ENCODE measurements at places on chromosomes 16 and 17. TPM values are rescaled to one million over a fixed set of nuclear protein-coding genes. Genes with fewer than 3 reads are reported as not detected.

Gene MYH3
- total RNA-seq, result 1.6 TPM

DNA sequence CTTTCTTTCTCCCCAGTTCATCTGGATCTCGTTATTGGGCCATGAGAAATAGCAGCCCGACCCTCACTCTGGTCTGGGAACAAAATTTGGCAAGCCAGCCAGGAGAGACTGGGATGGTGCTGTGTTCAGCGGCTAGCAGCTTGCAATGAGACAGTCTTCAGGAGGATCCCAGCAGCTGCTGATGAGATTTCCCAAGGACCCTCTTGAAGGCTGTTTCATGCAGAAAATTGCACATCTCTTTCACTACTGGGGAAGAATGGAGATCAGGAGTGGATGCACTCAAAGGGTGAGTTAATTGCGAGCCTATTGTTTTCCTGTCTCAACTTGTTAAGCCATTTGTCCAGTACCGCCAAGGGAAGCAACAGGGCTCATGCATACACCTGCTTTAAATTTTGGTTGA, 5.5 kb upstream of the COIL start:
- DNase-seq, result no peak

GRCh38 chr17:8520981-8521380, 85.3 kb downstream of the NDEL1 start:
- no peak for DNase-seq

Gene SLFN11
- total RNA-seq, result not detected

GRCh38 chr16:56860226-56861020, 4.6 kb upstream of the SLC12A3 start:
- peak; percentile 67 for DNase-seq

DNA sequence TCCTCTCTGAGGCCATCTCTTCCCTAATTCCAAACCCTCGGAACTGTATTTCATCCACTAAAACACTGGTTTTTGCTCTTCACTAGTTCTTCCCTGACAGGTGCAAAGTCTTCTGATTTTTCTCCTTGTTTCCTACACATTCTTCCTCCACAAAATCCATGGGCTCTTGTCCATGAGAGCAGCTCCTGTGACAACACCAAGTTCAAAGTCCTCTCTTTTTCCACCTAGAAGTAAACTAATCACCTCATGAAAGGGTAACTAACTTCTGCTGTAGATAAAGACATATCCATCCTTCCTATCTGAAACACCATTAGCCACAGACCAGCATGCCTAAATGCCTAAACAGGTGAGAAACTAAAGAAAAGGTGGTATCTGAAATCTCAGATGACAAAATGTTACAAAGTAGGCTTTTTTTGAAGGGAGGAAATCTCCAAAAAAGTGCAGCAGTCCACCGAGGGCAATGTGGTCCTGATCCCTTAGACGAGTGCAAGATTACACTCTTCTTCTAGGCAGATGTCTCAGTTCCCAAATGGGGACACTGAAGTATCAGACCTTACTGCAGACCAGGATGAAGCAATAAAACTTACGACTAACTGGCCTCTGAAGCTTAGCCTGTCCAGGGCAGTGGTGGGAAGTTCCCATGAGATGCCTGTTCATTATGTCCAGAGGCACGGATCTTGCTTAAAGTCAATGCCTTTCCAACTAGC, 2.8 kb downstream of the PIP4K2B start:
- no peak for DNase-seq

DNA sequence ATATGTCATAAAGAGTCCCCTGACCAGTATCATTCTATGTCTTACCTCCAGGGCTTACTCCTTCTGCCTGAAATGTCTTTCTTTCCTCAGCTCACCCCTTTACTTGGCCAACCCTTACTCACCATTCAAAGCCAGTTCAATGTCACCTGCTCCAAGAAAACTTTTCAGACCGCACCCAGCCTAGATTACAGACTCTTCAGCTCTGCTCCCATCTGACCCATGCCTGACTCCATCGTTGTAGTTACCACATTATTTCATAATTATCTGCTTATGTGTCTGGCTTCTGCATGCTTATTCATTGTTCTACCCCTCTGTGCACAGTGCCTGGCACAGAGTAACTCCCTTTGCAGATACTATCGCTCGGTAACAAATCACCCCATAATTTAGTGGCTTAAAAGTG, 62.5 kb upstream of the TOB1 start:
- no peak for DNase-seq

GRCh38 chr17:81045590-81046095, 10.7 kb downstream of the BAIAP2 start:
- DNase-seq, result no peak

Gene TBC1D26
- total RNA-seq, result not detected

GRCh38 chr16:27706866-27707685, 157.1 kb downstream of the KATNIP start:
- no peak for DNase-seq

GRCh38 chr17:16435925-16436886, 20.8 kb downstream of the TRPV2 start:
- DNase-seq, result no peak

Gene CASKIN1
- total RNA-seq, result 1.4 TPM

DNA sequence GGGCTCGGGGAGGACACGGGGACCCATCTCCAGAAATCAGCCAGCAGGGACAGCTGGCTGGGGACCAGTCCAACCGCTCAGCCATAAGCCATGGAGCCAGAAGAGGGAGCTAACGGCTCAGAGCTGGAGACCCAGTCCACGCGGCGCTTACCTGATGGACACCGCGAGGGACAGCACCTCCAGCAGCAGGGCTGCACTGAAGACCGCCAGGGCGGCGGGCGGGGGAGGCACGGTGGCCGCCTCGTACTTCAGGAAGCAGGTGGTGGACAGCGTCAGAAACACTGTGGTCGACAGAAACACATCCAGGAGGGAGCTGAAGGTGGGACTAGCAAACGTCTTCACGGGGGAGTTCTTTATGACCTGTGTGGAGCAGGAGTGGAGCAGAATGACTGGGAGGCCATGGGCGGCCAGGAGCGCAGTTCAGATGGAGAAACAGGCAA, 102.6 kb upstream of the CREBBP start:
- DNase-seq, result peak; percentile 25

DNA sequence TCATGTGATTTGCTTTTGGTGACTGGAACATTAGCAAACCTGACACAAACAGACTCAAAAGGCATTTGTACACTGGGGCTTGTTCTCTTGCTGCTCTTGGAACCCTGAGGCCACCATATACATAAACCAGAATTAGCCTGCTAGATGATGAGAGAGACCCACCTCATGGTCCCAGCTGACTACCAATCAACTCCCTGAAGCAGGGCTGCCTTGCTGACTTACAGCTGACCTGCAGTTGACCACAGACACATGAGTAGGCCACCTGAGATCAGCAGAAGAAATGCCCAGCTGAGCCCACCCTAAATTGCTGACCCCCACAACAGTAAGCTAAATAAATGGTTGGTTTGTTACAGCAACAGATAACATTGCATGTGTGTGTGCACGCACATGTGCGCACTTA, 28.7 kb downstream of the BRIP1 start:
- no peak for DNase-seq

DNA sequence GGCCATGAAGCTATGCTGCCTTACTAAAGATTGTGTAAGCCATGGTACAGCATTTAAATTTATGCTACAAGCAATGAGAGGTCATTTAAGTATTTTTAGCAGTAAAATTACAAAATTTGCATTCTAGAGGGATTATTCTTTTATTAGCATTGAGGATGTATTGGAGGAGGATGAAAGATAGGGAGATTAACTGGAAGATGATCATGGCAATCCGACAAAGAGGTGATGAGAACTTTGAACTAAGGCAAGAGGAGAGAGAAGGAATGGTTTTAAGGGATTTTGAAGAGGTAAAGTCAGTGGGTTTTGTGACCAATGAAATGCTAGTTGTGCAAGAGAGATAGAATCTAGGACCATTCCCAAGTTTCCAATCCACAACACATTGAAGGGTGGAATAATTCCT, 129.9 kb downstream of the SNX11 start:
- no peak for DNase-seq

DNA sequence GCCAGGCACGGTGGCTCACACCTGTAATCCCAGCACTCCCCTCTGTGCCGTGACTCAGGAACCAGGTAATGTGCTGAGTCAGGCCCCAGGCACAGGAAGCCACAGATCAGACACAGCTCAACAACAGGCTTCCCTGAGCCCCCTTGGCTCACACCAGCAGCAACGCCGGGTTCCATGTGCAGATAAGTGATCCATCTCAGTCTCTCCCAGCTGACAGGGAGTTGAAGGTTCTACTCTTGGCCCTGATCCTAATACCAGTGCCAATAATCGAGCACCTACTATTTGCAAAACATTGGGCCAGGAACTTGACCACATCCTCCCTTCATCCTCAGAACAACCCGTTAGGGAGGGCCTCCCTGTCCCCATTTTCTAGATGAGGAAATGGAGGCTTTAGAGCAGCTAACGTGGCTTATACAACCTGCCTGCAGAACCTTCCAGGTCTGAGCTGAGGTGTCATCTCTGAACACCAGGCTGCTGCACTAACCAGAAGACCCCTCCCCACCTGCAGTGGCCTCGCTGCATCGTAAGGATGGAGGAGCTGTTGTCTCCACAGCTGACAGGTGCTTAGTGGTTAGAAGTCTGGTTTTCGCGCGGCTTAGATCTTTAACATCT, 64.8 kb upstream of the AMZ2 start:
- DNase-seq, result peak; percentile 38

Gene CCDC200
- total RNA-seq, result not detected

GRCh38 chr16:8753416-8754054, 43.9 kb downstream of the TMEM186 start:
- no peak for DNase-seq

GRCh38 chr17:3968886-3969524, 4.8 kb upstream of the ATP2A3 start:
- DNase-seq, result no peak

- no peak for DNase-seq
These were observed 81.4 kb downstream of the XYLT1 start for GRCh38 chr16:17389384-17389783.

Gene TANGO6
- 15.3 TPM for total RNA-seq

DNA sequence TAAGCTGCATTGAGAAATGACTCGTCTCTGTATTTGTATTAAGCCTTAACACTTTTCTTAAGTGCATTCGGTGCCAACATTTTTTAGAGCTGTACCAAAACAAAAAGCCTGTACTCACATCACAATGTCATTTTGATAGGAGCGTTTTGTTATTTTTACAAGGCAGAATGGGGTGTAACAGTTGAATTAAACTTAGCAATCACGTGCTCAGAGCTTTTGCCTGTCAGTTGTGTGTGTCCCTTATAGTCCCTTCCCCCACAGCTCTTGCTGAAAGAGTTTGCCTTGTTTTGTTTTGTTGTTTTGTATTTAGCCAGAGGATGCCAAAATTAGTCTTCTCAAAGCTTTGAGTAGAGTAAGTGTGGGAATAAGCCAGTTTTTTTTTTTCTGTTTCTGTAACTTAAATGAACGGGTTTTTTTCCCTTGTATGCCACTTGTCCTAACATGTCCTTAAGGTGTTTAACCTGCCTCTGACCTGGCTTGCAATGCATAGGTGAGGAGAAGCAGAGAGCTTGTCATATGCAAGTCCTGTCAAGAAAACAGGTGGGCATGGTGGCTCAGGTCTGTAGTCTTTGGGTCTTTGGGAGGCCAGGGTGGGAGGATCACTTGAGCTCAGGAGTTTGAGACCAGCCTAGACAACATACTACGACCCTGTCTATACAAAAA, 4.6 kb upstream of the MAPK8IP3 start:
- DNase-seq, result no peak

- peak; percentile 95 for DNase-seq
These were observed 47.1 kb downstream of the VMP1 start for GRCh38 chr17:59754552-59754951.

DNA sequence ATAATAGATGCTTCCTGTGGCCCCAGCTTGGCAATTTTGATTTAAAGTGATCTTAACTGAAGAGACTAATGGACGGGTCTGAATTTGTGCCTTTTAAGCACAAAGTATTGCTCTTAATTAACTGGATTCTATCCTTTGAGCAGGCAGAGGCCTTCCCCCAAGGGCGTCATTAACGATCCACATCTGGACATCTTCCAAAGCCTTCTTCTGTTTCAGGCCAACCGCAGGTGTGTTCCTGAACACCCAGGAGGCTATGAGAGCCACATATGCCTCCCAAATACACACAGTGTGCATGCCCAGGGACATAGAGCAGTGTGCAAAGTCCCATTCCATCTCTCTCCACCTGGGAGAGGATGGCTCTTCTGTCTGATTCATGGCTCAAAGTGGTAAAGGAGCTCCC, 42.3 kb downstream of the MAPT start:
- DNase-seq, result no peak

GRCh38 chr17:7711051-7711755, 6.2 kb downstream of the EFNB3 start:
- DNase-seq, result no peak

DNA sequence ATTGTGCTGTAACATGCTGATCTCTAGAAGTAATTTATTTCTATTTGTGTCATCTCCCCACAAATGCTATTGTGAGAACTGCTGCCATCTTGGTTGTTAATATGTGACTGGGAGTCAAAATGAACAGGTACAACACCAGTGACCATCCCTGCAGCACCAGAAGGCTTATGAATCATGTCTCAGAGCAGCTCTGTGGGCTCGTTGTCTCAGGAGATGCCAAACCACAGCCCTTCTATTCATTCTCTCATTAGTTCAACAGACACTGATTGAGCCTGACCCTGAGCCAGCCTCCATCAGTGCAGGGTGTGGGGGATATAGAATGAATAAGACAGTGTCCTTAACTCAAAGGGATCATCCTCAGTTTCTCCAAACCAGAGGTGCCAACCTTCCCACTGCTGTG, 92.5 kb downstream of the UTP18 start:
- DNase-seq, result no peak

DNA sequence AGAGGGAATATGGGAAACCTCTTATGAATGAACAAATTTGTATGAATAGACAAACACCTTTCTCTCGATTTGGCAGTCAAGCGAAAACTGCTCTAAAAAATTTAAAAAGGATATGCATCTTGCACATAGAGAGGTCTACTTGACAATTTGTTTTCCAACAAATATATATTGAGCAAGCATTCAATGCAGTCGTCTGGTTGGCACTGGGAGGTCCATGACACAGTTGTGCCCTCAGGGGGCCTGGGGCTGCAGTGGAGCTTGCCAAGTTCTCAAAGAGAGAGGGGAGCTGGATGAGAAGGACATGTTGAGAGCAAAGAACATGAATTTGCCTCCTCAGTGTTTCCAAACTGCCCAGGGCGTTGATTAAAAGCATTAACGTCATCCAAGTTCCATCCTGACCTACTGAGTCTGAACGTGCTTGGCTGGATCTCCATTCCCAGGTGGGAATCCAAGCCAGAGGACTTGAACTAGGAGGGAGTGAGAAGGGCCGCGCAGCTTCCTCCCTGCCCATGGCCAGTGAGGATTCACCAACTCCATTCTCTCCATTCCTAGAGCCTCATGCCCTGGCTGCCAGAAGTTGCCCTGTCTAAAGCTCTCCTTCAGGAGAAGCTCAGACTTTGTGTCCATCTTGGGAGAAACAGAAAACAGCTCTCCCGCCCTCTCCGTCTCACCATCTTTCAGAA, 24.5 kb downstream of the TBX2 start:
- no peak for DNase-seq

Gene DUS2
- 25.9 TPM for total RNA-seq

DNA sequence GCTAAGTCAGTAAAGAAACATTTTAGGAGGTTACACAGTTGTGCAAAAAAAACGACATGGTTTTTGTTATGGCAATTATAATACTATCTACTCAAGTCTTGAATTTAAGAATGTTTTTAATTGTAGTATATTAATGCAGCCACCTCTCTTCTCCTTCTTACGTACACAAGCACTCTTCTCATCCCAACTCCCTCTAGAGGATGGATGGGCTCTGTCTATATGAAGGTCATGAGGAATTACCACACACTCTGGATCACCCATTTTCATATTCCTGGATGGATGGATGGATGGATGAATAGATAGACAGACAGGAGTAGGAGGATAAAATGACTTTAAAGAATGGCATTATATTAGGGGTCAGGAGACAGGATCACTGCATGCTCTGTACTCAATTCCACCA, 120.0 kb downstream of the PHKB start:
- DNase-seq, result peak; percentile 50
